ENCODE measurements at places on chromosomes 12 and 14.

DNA sequence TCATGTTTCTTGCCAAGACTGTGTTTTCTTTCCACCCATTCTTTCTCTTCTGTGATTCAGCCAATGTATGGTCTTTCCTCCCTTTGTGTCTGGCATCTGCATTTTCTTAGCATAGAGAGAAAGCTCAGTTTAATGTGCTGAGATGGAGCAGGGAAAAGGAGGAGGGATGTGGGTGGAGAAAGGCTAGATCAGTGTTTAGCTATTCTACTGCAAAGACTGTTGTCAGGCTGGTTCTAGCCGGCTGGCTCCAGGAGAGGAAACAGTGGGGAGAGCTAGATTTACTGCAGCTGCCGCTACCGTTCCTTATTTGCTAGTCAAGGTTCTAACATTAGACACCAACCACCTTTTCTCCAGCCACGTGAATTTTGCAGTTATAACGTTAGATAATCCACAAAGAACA is 5.2 kb upstream of the RIMKLB start:
- no peak for ATAC-seq

DNA sequence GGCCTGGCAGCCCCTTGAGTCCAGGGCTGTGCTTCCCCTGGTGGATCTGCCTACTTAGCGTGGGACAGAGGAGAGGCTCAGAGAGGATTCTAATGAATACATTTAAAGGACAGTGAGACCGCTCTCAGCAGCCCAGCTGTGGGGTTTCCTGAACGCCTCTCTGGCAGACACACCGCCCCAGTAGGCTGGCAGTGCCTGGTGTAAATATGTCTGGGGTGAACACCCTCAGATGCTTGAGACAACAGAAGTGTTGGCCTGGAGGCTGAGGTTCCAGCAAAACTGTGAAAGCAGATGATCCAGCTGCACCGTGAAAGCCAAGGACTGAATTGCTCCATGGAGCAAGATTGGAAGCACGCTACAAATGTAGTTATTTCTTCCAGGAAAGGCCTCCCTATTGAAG is 55.1 kb downstream of the LRRC74A start:
- no peak for ATAC-seq

DNA sequence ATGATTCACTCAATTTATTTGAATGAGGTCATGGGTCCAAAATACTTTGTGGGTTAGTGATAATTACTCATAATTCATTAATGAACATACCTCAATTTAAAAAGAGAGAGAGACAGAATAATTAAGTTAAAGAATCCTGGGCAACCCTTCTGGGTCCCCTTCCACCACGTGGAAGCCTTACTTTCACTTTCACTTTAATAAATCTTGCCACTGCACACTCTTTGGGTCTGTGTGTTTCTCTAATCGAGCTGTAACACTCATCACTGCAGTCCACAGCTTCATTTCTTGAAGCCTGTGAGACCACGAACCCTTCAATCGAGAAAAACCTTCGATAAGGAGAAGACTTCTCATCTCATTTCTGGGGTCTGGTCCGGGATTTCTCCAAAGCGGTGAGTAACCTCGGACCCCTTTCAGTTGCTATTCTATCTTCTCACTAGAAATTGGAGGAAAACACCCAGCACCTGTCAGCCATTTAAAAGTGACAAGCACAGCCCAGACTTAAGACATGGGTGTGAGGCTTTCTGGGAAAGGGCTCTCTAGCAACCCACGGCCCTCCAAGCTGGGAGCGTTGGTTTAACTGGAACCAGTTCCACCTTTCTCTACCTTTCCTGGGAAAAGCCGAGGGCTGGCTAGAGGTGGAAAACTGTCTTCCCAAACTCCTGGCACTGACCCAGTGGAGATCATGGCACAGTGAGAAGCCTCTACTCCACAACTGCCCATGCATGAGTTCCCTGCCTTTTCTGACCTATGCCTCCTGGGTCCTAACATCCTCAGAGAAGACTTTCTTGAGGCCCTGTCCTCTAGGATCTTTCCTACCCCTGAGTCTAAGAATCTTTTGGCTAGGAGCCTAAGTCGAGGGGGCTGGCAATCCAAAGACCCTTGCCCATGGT is 148.8 kb upstream of the ATF7IP start:
- ATAC-seq, result peak; percentile 77

- ATAC-seq, result no peak
Observed at GRCh38 chr12:99257672-99258071, 389.9 kb upstream of the GARIN6 start.

- ATAC-seq, result no peak
Observed at GRCh38 chr12:112191840-112192321, 66.5 kb downstream of the TRAFD1 start.

Measured in activated CD4-positive, CD25-positive, alpha-beta regulatory T cell treated with anti-CD3 and anti-CD28 coated beads, Interleukin-2, amount 50 U/mL, for 24 hours (primary cell).